ENCODE measurements at places on chromosomes 11 and 22. TPM values are rescaled to one million over a fixed set of nuclear protein-coding genes. Genes with fewer than 3 reads are reported as not detected.

- no peak for DNase-seq
Measured at GRCh38 chr22:37203354-37204044, 8.8 kb downstream of the SSTR3 start.

DNA sequence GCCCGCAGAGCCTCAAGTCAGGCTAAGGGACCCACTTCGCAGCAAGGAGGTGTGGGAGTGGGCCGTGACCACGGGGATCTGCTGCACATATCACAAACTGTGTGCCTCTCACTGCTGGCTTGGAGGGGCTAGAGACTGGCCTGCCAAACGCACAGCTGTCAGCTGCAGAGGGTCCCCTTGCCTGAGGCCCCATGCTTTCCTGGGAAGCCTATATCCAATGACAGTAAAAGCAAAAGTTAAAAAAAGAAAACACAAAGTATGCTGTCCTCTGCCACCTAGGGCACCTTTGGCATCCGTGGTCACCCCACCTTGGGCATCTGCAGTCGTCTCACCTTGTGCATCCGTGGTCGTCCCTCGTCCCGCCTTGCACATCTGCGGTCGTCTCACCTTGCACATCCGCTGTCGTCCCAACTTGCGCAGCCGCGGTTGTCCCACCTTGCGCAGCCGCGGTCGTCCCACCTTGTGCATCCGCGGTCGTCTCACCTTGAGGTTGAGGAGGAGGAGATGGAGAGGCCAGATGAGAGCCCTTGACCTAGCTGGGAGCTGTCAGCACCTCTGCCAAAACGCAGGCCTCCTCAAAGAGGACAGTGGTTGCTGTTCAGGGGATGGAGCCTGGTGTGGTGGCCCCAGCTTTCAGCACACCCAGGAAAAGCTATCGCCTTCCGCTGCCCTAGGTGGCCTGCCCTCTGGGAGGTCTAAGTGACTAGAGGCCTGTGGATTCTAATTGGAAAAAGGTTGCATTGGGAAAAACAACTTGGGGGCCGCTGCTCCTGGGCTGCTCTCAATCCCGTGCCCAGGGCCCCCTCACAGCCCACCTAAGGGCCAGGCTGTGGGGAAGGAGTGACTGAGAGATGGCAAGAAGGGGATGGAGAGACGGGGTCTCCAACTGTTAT, 90.5 kb downstream of the MYEOV start:
- DNase-seq: peak; percentile 56

OR51I1 gene
- total RNA-seq: not detected

- no peak for DNase-seq
Measured at GRCh38 chr11:74434528-74434927, 32.8 kb downstream of the KCNE3 start.

APOBEC3F gene
- total RNA-seq: 0.11 TPM

NOX4 gene
- 125 TPM for total RNA-seq

GRCh38 chr22:32208681-32209080, 3.8 kb upstream of the RFPL2 start:
- DNase-seq: no peak

- DNase-seq: no peak
Measured at GRCh38 chr11:8218409-8218808, 45.3 kb downstream of the LMO1 start.

BAIAP2L2 gene
- total RNA-seq: not detected

DNA sequence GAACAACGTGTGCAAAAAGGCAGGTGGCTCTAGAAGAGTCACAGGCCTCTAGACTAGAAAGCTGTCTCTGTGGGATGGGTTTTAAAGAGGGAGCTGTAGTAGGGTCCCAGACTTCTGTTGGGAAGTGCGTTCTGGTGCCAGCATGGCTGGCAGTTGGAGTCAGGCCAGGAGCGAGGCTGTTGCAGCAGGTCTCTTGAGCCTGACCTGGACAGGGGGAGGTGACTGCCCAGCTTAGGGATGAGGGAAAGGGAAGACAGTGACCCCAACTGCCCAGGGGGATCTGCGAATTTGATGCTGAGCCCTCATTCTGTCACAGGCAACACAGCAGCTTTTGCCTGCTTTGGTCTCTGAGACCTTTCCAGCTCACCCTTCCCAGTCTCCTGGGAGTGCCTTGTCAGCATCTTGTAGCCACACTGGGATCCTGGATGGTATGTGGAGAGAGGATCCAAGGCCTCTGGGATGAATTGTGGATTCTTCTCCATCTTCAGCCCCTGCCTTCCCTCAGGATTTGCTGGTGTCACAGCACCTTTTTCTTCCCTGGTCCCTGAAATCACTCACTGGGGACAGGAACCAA, 3.4 kb downstream of the TSKU start:
- DNase-seq: no peak

DBX1 gene
- total RNA-seq: not detected

Measured in ascending aorta (tissue), 2 donors.